Coronary artery (tissue), 2 donors: ENCODE measurements at places on chromosomes 3 and 15.

GRCh38 chr3:11464356-11464755 is 179.4 kb downstream of the VGLL4 start:
- no peak for DNase-seq

DNA sequence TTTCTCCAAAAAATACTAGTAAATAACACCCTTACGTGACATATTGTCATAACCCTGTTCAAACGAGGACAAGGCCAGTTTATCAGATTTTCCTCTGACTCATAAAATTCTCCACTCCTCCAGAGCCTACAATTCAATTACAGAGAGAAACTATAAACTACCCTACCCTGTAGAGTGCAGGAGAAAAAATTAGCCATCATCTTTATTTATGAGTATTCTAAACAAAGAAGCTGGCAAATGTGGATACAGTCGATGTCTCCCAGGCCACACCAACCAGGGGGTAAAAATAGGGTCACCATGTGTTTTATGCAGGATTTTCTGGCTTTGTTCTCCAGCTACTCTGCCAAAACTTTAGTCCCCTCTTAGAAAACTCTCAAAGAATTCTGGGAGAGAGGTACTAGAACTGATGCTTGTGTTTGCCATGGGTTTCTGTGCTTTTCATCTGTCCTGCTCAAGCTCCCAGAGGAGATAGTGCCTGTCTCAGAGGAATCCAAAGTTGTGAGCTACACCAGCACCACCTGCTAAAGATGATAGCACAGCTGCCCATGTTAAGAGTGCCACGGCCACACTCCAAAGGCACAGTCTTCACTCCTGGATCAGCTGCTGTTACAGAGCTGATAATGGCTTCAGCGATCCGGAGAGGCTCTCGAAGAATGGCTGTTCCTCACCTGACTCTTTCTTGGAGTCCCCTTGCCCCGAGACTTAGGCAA is 150.2 kb downstream of the IMPG2 start:
- DNase-seq: no peak

DNA sequence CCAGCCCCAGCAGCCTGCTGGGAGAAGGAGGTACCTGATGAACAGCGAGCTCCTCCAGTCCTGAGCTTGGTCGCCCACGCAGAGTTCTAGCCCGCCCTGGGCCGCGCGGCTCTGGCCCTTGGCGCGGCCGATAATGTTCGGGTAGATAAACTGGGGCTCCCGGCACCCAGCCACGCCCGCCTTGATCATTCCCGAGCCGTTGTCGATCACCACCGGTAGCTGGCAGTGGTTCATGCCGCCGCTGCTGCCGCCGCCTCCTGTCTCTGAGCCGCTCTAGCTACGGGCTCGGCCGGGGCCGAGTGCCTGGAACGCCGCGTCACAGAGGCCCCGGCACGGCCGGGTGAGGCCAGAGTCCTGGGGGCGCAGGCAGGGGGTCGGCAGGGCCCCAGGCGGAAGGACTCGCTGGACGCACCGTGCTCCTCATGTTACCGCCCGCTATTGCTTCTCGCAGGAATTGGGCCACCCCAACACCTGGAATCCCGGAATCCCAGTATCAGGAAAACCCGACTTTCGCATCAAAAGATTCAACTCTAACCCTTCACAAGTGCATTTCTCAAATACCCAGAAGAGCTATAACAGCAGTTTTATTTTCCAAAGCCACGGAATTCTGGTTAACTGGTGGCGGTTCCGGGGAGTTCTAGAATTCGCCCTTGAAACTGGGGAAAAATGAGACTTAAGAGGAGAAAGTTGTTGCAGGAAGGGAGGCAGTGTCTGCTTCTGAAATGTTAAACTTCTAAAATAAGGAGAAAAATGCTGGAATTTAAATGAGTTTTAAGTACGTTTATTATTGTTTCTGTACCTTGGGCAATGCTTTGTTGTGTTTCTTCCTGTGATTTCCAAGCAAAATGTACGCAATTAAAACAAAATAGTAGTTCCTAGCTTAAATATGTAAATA is at the start of gene ACTRT3:
ACTRT3 (minus strand) TSS at position 275 of the 895 bp plus-strand sequence; CDS start at position 234, 41 bp downstream.
- DNase-seq: peak; percentile 77

GRCh38 chr3:11150256-11150655 is 4.0 kb upstream of the HRH1 start:
- DNase-seq: no peak

DNA sequence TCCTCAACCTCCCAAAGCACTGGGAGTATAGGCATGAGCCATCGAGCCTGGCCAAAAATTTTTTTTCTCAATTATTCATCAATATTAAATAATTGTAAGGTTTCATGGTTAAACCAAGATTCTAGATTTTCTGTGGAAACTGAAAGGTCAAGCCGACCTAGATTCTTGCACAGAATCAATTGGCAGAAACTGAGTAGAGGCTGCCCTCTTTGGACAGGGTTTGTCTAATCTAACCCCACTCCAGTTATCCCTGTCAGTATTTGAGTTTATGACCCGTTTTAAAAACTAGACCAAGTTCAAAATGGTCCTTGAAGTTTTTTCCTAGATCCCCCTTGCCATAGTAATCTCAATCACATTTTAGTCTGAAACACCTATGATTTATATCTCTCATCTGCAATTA is 8.6 kb upstream of the ADAM10 start:
- no peak for DNase-seq

DNA sequence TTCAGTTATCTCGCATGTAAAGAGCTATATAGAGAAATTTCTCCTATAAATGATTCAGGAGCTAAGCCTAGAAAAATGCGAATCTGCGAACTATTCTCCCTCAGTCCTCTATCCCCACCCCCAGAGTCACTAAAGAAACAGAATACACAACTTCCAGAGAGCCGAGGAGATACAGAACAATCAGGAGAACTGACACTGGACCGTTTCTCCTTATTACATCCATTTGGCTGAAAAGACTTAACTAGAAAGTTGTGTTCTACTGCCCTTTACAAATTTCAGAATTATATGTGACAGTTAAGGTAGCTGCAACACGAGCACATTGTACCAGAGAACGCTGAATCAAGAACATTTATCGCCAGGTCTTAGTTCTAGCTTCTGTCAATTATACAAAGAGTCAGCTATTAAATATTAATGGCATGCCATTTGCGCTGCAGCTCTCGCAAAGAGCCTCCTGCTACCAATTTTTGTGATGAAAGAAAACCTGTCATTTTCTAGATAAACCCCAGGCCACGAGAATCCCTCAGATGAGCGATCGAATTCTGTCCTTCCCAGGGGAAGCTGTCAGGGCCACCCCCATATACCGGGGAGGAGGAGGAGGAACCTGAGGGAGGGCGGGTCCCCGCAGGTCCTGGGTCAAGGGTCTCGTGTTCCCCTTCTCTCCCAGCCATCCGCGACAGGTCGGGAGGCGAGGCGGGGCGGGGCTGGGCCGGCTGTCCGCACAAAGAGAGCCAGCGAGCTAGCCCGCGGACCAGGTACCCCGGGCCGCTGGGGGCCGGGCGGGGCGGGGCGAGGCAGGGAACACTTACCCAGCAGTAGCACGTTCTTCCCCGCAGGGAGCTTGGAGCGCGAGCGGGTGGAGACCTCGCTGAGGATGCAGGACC is 878 bp downstream of the DYNC1LI1 start:
- peak; percentile 82 for DNase-seq

DNA sequence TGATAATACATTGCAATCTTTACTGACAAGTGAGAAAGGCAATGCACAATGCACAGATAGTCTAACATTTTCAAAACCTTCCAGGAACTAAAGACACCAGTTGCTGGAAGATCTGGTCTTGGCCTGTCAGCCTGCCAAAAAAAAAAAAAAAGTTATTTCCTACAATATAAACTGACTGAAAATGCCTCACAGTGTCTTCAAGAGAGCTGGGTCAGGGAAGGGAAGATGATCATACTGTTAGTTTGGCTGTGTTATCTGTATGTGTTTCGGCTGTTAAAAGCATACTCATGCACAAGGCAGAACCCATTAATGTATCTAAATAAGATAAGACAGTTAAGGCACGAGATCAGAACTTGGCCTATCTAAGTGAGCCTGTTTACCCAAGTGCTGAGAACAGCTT is 673.4 kb downstream of the MECOM start:
- DNase-seq: no peak

GRCh38 chr15:100192097-100193080 is 149.4 kb downstream of the ADAMTS17 start:
- DNase-seq: peak; percentile 45

GRCh38 chr15:61088675-61089074 is 140.4 kb downstream of the RORA start:
- DNase-seq: no peak

GRCh38 chr15:81015621-81016488 is 15.1 kb downstream of the TLNRD1 start:
- no peak for DNase-seq
